HCEC 1CT (cell line): ENCODE measurements at places on chromosomes 2 and 18.

DNA sequence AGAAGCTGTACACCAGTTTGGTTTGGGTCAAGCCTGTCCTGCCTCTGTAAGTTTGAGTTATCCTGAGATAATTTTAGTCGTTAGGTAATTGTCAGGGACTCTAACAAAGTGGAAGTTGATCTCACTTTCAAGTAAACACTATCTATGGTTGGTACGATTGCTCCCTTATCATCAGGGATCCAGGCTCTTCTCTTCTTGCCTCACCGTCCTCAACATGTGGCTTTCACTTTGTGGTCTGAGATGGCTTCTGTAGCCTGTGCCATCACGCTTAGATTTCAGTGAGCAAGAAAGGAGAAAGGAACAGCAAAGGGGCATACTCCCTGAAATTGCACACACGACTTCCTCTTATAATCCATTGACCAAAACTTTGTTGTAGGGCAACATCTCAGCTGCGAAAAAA lies 115.6 kb downstream of the CTAGE1 start:
- DNase-seq = no peak

DNA sequence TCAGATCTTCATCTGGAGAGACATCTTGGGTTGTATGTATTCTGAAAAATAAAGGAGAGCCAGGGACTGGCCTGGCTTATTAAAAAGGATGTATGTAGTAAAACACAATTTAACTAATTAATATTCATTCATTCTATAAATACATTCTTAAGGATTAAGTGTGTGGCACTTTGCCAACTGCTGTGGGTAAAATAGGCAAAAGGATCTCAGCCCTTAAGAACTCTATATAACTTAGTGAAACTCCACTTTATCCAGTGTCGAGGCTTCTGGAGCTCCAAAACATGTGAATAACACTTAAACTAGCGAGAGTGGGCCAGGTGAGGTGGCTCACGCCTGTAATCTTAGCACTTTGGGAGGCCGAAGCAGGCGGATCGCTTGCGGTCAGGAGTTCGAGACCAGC lies 7.7 kb upstream of the STK39 start:
- no peak for DNase-seq

- DNase-seq = no peak
These were observed 283.3 kb downstream of the EIPR1 start for GRCh38 chr2:3094318-3094717.

- peak; percentile 70 for DNase-seq
These were observed 721 bp downstream of the ADAM17 start for GRCh38 chr2:9554921-9555296.

DNA sequence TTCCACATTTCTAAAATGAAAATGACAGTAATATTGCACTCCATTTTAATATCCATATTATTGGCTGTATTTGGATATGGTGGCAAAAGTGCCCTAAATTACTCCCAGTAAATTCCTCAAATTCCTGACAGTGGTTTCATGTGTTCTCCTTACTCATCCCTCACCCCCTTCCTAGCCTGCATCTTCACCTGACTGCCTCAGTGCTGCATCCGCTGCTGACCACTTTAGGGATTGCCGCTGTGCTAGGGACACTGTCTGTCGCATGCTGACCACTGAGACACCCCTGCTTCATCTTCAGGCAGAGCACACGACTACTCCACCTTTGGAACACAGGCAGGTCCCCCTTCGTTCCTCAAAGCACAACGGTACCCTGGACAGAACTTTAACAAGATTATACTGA lies 32.6 kb downstream of the DSEL start:
- DNase-seq = no peak

DNA sequence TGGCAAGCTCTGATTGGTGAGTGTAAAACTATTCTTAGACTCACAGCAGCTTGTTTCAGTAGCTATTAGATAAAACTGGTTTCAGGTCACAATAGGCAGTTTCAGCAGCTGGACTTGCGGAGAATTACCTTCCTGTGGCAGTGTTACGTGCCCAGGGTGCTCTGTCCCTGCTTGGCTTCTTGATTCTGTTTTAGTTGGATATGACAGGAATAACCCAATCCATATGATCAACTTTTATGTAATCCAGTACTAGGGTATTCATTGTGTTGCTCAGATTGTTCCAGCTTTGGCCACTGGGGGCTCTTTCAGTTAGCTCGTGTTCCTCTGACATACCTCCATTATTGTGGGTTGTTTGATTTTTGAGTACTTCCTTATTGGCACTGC lies 43.1 kb downstream of the INPP4A start:
- DNase-seq = peak; percentile 22

GRCh38 chr18:67310826-67311225 lies 205.7 kb downstream of the DSEL start:
- DNase-seq = peak; percentile 65

GRCh38 chr2:152062125-152063091 lies 36.4 kb downstream of the CACNB4 start:
- peak; percentile 75 for DNase-seq

DNA sequence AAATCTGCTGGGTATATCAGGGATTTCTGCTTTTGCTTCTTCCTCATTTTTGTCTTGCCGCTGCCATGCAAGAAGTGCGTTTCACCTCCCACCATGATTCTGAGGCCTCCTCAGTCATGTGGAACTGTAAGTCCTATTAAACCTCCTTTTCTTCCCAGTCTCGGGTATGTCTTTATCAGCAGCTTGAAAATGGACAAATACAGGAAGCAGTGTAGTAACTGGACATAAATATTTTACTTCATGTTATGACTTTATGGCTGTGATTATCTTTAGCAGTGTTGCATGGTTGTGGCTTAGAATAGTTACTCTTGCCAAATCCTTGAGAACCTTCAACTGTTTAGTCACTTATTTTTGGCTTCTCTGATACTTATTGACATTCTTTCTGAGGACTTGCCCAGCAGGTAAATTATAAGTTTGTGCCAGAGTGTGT lies 66.2 kb upstream of the DLX2 start:
- DNase-seq = peak; percentile 34

DNA sequence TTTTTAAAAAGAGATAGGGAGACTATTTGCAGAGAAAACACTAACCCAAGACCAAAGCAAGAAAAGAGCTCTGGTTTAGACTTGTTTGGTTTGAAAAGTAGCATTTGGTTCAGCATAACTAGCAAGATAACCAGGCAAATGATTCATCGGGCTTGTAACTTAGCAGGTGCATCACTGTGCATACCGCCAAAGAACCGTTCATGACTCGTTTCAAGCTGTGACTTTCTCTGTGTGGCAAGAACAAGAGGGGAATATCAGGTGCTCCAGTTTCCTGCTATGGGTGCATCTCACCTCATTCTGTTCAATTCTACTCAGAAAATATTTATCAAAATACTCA lies 244.9 kb downstream of the ETAA1 start:
- DNase-seq = no peak

- DNase-seq = peak; percentile 41
These were observed 223.1 kb downstream of the AGAP1 start for GRCh38 chr2:235716875-235717496.

GRCh38 chr18:75548353-75548905 lies 120.9 kb upstream of the SMIM21 start:
- DNase-seq = no peak

DNA sequence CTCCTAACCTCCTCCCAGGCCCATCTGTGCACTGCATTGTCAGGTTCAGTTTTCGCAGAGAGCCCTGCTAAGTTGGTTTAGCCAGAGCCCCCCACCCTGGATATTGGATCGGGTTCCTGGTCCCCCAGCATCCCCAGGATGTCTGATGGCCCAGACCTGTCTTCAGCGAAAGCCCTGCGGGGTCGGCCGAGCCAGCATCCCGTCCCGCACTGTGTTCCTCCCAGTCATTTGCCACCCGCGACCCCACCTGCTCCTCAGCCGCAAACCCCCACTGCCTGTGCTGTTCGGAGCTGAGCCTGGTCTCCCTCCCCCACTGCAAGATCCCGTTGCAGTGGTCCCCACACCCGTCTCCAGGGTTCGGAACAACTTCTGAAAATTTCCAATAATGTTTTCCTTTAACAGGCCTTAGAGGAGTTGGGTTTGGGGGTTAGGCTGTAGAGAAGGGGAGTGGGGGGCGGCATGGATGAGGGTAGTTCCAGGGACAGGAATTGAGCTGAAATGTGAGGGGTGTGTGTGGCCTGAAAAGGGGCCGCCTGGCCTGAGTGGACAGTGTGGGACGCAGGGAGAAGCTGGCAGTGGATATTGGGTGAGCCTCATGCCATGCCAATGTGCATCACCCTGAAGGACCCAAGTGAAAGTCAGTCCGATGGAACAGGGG lies 1.6 kb upstream of the COPS9 start:
- DNase-seq = no peak

DNA sequence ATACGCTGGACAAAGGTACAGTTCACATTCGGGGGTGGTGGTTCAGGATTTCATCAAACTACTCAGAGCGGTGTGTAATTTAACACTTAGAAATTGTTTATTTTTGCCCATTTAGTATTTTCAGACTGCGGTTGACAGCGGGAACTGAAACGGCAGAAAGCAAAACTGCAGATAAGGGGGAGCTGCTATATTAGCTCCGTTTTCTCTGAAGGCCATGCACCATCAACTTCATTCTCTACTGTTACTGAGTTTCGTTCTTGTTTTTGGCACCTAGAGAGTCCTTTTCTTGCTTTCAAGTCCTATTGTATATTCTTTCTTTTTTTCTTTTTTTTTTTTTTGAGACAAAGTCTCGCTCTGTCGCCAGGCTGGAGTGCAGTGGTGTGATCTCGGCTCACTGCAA lies 121.5 kb upstream of the SP3 start:
- no peak for DNase-seq

GRCh38 chr2:144570566-144570965 lies 50.6 kb upstream of the ZEB2 start:
- no peak for DNase-seq

- no peak for DNase-seq
These were observed 40.4 kb upstream of the ATIC start for GRCh38 chr2:215271446-215271845.

DNA sequence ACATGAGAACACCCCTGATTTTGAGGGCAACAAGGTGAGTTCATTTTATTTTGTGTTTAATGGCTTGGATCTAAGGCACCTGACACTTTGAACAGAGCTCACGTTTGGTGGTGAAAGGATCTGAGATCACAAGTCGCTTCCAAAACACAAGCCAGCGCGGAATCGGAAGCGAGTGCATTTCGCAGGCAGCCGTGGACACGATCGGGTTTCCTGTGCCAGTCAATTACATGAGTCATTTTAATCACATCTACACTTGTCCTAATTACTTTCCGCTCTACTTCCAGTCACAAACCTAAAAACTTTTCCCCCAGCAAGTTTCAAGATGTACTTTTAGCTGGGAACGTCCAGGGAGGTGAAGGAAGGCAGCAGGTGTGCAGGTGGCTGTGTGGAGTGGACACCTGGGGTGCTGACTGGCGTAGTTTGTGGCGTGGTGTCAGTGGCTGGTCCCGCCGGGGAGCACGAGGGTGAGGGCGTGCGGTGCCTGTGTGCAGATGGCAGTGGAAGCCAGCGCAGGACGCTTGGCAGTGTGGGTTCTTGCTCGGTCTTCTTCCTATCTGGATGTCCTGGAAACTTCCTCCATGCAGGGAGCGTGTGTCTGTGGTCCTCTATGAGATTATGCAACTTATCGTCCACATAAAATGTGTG lies 75.6 kb downstream of the DCDC2C start:
- DNase-seq = no peak

GRCh38 chr2:497770-498492 lies 179.3 kb downstream of the TMEM18 start:
- no peak for DNase-seq

DNA sequence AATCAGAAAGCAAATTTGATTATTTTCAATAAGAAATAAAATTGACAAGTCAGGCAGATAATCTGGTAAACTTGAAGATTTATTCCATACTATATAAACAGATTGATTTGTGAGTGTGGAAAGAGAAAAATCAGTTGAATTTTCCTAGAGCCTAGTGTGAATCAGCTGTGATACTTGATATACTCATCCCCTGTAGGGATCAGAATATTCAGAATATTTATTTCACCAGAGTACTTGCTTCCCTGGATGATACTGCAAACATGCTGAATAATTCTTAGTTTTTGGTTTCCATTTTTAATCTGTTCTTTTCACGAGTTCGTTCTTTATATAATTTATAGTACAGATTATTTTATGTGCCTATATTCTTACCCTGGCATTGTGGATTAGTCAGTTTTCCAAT lies 142.8 kb downstream of the GALNT3 start:
- DNase-seq = no peak

DNA sequence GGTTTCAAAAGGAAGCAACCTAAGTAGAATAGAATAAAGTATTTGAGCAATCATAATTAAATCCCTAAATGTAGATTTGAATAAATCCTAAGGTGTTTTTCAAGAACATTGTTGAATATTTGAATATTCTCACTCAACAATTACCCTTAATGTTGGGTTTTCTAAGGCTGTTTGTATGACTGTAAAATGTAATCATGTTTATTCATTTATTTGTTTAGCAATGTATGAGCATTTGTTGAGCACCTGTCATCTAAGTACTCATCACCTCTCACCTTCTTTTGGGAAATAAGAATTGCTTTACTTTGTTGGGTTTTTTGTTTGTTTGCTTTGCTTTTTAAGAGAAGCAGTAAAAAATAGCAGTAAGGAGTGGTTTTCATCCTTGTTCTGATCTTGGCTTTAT lies 66.0 kb downstream of the MAPRE2 start:
- no peak for DNase-seq

DNA sequence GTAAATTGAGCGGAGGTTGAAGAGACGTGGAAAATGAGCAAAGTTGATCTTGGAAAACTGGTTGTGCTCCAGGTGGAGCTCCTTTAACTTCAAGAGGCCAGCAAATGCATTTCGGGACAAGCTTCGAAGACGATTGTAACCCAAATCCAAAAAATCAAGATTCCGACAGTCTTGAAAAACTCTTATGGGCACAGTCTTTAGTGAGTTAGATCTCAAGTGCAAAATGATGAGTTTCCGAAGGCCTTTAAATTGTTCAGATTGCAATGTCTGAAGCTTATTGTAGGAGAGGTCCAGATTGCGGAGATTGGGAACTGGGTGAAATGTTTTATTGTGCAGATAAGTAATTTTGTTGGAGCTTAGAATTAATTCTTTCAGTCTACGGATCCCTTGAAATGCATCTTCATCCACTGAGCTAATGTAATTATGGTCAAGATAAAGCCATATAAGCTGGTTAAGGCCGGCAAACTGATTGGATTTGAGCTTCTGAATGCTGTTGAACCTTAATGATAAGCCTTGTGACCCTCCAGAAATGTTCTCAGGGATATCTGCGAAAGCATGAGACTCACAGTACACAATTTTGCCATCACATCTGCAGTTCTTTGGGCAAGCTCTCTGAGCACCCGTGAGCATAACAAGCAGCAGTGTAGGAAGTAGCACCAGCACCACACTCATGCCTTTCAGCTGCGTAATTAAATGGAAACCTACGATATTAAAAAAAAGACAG lies 2.9 kb downstream of the LRRTM4 start:
- no peak for DNase-seq

- DNase-seq = peak; percentile 65
These were observed 2.0 kb downstream of the LIMS1 start for GRCh38 chr2:108536133-108536780.

GRCh38 chr2:226364217-226364616 lies 435.4 kb downstream of the IRS1 start:
- DNase-seq = no peak
